ENCODE measurements at places on chromosomes 11 and 22.

DNA sequence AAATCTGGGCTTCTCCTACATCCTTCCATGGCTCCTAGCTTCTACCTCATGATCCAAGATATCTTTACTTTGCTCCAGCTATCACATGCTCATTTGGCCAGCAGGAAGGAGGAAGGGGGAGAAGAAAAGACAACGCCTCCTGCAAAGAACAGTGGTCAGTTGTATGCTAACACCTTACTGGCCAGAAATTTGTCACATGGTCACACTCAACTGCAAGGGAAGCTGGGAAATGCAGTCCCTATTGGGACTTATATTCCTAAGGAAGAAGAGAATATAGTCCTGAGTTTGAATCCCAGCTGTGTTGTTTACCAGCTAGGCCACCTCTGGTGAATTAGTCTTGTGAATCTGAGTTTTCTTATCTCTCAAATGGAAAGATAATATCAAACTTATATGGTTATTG is 272.0 kb downstream of the BLID start:
- DNase-seq: no peak

DNA sequence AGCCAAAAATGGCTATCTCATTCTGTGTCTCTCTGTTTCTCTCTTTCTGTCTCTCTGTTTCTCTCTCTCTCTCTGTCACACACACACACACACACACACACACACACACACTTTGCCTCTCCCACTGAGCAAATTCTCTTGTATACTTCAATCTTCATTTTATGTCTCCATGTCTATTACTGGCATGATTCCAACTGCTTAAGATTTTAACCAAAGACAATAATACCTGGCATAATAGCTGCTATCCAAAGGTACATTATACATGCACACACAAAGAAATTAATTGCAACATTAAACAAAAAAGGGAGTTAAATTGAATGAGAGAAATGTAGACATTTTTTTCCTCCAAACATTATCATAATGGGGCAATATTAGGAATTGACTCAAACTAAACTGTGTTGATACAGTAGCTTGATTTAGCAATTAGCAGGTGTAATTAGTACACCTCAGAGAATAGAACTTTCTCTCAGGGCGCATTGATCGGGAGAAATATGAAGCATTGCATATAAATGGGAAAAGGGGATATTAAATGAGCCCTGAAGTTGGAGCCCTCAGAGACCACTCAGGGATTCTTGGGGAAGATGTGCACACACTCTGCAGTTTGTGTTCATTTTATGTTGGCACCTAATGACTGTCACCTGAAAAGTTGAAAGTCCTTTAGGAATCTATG is 17.4 kb upstream of the SLC1A2 start:
- no peak for DNase-seq

- no peak for DNase-seq
Observed at GRCh38 chr11:3944198-3944597, 88.7 kb downstream of the STIM1 start.

DNA sequence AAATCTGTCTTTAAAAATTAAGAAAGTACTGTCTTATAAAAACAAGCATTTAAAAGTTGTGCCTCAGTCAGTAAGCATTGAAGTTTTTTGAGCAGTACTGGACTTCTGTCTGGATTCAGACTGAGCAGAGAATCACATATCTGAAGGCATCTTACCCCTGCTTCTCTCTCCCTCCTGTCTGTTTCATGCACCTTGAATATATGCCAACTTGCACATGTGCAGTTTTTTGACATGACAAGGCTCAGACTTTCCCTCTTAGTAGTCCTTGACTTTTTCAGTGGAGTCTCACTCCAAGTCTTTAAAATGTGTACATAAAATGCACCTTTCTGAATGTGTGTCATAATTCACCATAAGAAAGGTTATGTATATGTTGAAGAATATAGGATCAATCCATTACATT is 19.8 kb downstream of the SPECC1L start:
- DNase-seq: peak; percentile 17

GRCh38 chr11:79087238-79087960 is 353.4 kb downstream of the TENM4 start:
- DNase-seq: peak; percentile 95

- no peak for DNase-seq
Observed at GRCh38 chr11:114097832-114098231, 38.3 kb downstream of the ZBTB16 start.

- DNase-seq: no peak
Observed at GRCh38 chr11:533586-534395, 1.6 kb downstream of the HRAS start.

GRCh38 chr11:114912826-114913225 is 234.5 kb downstream of the NXPE2 start:
- no peak for DNase-seq

GRCh38 chr11:69818603-69819441 is at the start of gene FGF3:
Gene FGF3, minus strand, starts transcription at chr11:69819416. Its CDS starts 483 bp downstream, at chr11:69818933.
- no peak for DNase-seq

DNA sequence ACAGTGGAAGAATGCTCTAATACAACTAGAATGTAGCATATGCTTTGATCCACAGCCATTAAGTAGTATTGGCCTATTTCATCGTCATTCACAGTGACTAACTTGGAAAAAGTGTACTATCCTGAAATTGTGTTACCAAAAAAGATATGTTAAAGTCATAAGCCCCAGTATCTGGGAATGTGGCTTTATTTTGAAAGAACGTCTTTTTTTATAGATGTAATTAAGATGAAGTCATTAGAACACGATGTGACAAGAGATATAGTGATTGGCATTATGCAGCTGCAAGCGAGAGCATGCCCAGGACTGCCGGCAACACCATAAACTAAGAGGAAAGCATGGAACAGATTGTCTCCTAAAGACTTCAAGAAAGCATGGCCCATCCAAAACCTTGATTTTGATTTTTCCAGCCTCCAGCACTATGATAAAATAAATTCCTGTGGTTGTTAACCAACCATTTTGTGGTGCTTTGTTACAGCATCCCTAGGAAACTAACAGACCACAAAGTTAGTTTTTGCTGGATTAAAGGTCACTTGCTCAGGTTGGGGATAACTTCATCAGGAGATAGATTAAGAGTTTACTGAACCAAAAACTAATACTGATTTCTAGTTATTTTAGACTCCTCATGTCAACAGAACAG is 870.6 kb upstream of the LRRC4C start:
- DNase-seq: no peak

GRCh38 chr11:116835042-116835772 is 2.2 kb downstream of the APOA1 start:
- DNase-seq: no peak

DNA sequence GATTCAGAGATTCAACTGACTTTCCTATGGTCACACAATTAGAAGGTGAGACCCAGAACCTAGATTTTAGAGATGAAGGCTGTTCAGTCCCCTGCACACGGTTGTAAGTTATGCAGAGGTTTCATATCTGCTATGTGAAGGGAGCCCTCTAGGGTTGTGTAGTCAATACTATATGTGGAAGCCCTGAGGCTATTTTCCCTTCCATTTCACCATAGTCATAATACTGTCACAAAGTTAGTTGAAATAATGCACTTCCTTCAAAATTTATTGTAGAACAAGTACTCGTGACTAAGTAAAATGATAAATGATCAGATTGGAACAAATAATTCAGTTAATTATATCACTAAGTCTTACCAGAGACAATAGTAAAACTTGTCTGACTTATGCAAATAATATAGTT is 48.8 kb downstream of the ENDOD1 start:
- no peak for DNase-seq

DNA sequence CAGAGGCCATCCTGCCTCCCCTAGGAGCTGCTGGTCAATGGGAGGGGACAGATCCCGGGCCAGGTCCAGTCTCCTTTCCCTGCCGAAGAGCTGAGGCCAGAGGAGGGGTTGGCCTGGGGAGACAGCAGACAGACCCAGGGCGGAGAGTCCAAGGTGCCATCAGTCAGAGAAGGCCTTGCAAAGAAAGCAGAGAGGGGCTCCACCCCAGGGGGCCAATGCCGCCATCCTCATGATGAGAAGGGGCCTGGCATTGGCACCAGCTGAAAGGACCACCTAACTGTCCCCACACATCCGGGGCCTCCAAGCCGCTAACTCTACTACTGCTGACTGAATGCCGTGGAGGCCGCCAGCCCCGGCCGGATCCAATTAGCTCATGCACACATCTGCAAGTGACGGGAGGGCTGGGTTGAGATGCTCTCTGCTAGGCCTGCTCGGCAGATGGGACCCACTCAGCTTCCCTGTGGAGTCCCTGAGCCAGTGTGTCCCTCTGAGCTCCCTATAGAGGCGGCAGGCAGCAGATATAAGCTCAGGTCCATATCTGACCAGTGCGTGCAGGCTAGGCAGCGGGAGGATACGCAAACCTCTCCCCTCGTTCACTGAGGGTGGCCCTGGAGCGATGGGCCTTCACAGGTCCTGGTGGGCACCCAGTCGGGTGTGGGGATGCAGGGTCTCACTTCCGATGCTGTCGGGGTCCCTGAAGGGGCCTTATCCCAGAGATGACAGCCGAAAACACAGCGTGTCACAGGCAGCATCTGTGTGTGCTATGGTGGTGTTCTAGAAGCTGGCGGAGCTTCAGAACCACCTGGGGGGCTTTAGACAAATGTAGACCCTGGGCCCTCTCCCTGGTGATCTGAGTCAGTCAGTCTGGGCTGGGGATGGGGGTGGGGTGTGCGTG is 183.9 kb downstream of the CTTN start:
- no peak for DNase-seq

- no peak for DNase-seq
Observed at GRCh38 chr11:64622681-64623080, 31.7 kb downstream of the SLC22A12 start.

DNA sequence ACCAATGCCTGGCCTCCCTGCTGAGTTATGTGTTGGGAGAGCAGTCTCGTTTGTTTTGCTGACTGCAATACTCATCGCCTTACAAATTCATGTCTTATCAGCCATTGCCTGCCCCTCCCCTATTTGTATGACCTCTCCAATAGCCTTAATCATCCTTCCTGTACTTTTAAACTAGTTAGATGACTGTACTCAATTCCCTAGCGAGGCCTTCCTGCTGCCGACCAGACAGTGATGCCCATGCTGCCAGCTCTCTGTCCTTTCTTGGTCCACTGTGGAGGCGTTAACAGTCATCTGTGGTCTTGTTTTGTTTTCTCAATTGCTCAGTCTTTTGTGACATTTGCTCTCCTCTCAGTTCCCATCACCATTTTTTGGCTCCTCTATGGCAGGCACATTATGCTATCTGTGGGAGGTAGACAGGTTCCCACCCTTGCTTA is 20.3 kb upstream of the YPEL1 start:
- no peak for DNase-seq

DNA sequence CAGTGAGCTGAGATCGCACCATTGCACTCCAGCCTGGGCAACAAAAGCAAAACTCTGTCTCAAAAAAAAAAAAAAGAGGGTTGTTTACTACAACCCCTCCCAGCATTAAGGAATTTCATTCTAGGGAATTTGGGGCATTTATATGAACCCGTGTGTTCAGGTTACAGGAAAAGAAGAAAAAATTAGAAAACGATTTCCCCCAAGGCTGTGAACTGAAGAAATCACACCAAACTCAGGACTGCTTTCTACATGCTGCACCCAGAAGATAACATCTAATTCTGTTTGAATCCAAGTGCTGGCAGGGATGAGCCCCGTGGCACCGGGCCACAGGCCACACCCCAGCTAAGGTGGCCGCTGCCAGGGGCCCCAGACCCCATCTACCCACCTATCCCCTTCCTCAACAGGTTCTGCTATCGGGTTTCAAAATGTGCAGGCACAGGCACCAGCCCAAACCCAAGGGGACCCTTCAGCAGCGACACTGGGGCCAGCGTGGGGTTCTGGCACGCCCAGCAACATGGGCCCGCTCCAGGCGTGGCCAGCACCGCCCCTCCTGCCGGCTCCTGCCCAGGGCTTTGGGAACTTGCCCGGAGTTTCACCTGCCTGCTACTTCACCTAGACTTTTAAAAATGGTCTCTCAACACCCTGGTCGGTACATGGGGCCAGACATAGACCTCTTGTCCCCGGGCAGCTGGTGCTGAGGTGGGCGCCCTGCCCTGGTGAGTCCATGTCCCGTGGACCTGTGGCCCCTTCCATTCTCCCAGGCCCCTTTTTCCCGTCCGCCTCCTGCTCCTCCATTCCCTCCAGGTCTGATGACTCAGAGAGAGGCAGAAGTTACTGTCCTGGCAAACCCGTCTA is 11.8 kb downstream of the CELSR1 start:
- DNase-seq: no peak

DNA sequence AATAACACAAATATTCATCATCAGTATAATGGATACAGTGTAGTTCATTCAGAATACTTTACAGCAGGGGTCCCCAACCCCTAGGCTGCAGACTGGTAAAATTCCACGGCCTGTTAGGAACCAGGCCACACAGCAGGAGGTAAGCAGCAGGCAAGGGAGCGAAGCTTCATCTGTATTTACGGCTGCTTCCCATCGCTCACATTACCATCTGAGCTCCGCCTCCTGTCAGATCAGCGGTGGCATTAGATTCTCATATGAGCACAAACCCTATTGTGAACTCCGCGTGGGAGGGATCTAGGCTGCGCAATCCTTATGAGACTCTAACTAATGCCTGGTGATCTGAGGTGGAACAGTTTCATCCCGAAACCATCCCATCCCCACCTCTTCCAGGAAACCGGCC is 125.1 kb downstream of the SERGEF start:
- peak; percentile 13 for DNase-seq

DNA sequence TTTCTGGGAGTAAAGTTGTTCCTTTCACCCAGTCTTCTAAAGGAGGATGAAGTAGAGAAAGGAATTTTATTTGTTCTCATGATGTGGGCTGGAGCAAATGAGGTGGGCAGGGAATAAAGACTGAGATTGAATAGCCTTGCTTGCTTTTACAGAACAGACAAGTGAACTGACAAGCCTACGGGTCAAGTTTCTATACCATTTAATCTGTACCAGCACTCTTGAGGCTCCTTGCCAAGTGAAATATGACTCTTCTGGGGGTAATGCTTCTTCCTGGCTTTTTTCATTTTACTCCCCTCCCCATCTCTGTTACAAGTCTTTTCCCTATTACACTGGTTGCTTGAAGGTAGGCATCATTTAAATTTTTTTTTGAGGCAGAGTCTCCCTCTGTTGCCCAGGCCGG is 54.8 kb downstream of the CSTPP1 start:
- no peak for DNase-seq

- no peak for DNase-seq
Observed at GRCh38 chr11:8080674-8081590, at the start of gene TUB. Gene TUB, plus strand, starts transcription at chr11:8081211. Its CDS starts 300 bp downstream, at chr11:8081511.

GRCh38 chr11:128266893-128267292 is 320.5 kb downstream of the ETS1 start:
- DNase-seq: no peak

- DNase-seq: peak; percentile 44
Observed at GRCh38 chr11:35787013-35787504, 124.5 kb downstream of the TRIM44 start.

DNA sequence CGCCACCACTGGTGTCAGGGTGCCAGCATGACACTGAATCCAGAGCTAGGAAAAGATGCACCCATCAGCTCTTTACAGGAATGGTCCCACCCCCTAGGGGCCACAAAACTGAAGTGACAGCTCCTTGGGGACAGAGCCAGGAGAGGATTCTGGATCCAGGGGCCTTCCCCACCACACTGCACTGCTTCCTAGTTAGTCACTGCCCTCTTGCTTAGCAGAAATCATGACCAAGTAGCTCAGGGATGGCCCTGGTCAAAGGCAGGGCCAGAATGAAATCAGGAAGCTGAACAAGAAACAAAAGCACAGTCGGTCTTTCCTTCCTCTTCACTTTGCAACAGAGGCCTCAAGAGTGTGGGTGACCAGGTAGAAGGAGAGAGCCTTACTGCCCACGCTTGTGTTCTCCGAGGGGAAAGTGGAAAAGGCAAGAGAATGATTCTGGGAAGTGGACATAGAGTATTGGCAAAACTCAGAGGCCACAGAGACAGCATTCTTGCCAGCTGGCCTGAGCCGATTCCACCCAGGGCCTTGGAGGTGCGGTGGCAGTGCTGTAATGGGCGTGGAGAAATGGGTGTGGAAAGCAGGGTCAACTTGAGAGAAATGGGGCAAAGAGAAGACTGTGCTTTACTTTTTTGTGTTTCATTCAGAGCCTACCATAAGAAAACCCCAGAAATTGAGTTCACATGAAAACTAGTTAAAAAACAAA is 39.8 kb downstream of the KCNJ1 start:
- no peak for DNase-seq
